Inflammatory macrophage treated with lipopolysaccharide for 1 hour (primary cell): ENCODE measurements at places on chromosomes 2 and 18.

GRCh38 chr18:58088691-58089065, 44.7 kb downstream of the NEDD4L start:
- no peak for DNase-seq

GRCh38 chr18:21168880-21169279, 57.3 kb upstream of the ROCK1 start:
- no peak for DNase-seq

DNA sequence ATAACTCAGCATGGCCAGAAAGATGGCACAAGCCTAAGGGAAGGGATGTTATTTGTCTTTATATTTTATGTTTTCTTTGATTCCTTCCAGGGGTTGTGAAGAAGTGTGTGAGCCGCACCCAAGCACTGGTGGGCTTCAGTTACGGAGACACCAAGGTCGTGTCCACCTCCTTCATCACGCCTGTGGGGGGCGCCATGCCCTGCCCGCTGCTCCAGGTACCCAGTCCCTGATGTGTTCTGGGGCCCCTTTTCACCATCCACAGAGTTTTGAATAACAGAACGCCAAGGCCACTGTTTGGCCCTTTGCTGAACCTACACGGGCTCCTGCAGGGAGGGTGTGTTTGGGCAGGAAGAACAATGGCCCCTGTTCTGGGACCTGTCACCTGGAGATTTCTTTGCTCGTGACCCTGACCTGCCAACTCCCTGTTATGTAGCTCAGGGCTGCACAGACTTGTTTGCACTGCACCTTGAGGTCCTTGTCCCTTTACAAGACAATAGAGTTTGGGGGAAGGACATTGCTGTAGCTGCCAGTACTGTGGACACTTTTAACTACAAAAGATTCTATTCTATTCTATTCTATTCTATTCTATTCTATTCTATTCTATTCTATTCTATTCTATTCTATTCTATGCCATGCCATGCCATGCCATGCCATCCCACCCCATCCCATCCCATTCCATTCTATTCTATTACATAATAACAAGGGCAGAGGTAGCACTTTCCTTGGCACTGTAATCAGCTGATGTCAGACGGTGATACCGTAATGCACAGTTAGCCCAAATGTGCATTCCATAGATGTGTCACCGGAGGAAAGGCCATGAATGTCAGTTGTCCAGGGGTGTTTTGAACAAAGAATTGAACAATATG, 48.2 kb upstream of the CNGA3 start:
- no peak for DNase-seq

- DNase-seq = no peak
Observed at GRCh38 chr2:174785481-174785880, 21.2 kb upstream of the CHRNA1 start.

DNA sequence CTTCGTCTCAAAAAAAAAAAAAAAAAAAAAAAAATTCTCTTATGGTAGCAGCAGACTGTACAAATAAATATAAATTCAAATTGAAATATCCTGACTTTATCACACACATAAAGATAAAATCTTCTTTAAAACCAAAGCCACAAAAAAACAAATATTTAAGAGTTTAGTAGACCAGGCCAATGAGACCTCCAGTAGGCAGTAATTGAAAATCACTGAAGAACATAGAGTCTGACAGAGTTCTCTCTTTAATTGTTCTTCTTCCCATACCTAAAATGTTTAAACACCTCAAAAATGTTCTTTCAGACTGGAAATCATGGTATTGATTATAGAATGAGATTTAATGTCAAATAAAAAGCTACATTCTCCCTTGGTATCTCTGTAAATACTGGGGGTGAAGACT, 20.8 kb downstream of the PRPF40A start:
- DNase-seq = no peak

DNA sequence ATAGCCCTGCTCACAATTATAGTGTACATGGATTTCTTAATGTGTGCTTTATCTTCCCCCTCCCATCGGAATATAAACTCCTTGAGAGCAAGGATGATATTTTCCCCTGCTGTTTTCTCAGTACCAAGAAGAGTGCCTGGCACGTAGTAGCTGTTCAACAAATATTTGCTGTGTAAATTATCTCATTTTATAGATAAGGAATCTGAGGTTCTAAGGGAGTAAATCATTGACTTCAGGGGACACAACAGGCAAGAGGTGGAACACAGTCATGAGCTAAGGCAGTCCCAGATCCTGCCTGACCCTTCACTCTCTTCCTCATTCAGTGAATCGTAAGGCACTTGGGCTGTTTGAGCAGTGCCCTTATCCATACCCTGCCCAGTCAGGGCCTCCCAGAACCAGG, 187.3 kb upstream of the TNP1 start:
- DNase-seq = no peak

GRCh38 chr2:238108423-238109183, 8.5 kb downstream of the ESPNL start:
- DNase-seq = no peak
